T-helper 2 cell treated with Interferon-gamma antibody and Interleukin-4, amounts not matched to agents 100 ng/mL and 5 ng/mL, for 36 hours (primary cell): ENCODE measurements at places on chromosomes 7 and 10. TPM values are rescaled to one million over a fixed set of nuclear protein-coding genes. Genes with fewer than 3 reads are reported as not detected.

The SPACDR gene
- 3.2 and 3.3 TPM in 2 replicates for total RNA-seq

The GHRHR gene
- total RNA-seq: not detected in 2 replicates

The ZPBP gene
- not detected in 2 replicates for total RNA-seq

The DOCK4 gene
- total RNA-seq: 0.09 and 0.23 TPM in 2 replicates

The ANKRD30A gene
- total RNA-seq: not detected in 2 replicates

The CRPPA gene
- total RNA-seq: 1.1 and 1.2 TPM in 2 replicates

The KCNIP2 gene
- 4.2 and 4.6 TPM in 2 replicates for total RNA-seq

The WEE2 gene
- 0.05 and 0.14 TPM in 2 replicates for total RNA-seq

The TMEM178B gene
- total RNA-seq: 0.43 and 0.80 TPM in 2 replicates

The PIP gene
- not detected in 2 replicates for total RNA-seq

The AKR1C2 gene
- total RNA-seq: not detected in 2 replicates

The CBLL1 gene
- 46.3 and 48.1 TPM in 2 replicates for total RNA-seq

The RET gene
- 0.18 and 0.30 TPM in 2 replicates for total RNA-seq

The PFKP gene
- 168 and 170 TPM in 2 replicates for total RNA-seq

The DLX6 gene
- total RNA-seq: not detected in 2 replicates

The ZNF138 gene
- 8.9 and 10.1 TPM in 2 replicates for total RNA-seq

The TCAF2 gene
- total RNA-seq: 20.7 and 21.3 TPM in 2 replicates

The LIPM gene
- total RNA-seq: not detected in 2 replicates

The CCT6A gene
- total RNA-seq: 167 and 172 TPM in 2 replicates

The HOXA1 gene
- total RNA-seq: 0.41 and 0.50 TPM in 2 replicates

The GIMAP8 gene
- total RNA-seq: 27.8 and 28.3 TPM in 2 replicates

The LZTS2 gene
- total RNA-seq: 15.9 and 16.4 TPM in 2 replicates

The ADIRF gene
- not detected in 2 replicates for total RNA-seq

The MMP21 gene
- total RNA-seq: 0.09 and 0.16 TPM in 2 replicates
